HS-27A (cell line): ENCODE measurements at places on chromosomes 3 and 15.
A peak's percentile ranks its signal among the peaks of the same experiment; 100 is the strongest.

DNA sequence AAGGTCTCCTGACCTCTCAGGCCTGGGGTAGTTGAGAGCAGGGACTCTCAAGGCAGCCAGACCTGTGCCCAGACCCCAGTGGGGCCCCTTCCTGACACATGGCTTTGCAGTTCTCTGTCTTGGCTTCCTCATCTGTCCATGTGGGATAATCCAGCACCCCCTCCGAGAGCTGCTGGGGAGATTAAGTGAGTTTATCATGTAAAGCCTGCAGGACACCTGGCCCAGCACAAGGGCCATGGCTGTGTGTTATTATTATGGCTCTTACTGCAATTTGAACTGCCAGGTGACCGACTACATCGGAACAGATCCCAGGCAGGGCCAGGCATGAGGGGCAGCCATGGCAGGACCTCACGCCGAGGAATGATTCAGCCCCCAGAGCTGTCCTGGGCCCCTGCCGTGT is 12.6 kb downstream of the DUSP7 start:
- DNase-seq, result no peak

- no peak for DNase-seq
Measured at GRCh38 chr15:47339800-47340570, 377.3 kb upstream of the SEMA6D start.

GRCh38 chr3:127606981-127607595 is 8.9 kb downstream of the MCM2 start:
- DNase-seq, result no peak

DNA sequence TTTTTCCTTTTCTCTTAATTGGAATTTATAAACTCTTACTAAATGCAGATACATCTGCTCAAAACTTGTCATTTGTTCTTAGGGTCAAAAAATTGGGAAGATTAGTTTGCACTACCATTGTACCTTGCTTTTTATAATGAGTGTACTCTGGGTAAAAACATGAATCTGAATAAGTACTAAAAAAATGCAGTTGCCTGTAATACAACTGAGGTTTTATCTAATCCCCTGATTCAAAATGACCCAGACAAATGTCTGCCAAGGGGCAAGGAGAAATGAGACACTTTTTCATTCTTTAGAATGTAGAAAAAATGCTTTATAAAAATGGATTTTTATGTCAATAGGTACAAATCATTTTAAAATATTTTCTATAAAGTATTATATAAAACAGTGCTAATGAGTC is 42.4 kb downstream of the RASA2 start:
- no peak for DNase-seq

DNA sequence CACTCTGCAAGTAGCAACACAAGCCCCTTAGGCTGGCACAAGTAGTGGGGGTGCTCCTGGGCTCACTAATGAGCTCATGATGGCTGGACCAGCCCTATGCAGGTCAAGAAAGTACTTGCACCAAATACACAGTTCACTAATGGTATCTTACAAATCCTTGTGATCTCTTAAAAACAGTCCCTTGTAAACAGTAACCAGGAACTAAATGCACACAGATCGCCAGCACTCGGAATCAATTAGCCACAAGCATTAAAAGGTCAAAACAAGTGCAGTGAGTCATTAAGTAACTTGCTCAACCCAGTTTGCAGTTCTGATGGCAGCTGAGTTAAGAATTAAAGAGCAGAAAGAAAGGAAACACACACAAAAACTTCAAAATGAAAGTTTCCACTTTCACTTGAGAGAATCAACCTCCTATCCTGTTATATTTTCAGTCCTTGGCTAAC is 43.2 kb downstream of the ARHGEF3 start:
- DNase-seq, result peak; percentile 11

DNA sequence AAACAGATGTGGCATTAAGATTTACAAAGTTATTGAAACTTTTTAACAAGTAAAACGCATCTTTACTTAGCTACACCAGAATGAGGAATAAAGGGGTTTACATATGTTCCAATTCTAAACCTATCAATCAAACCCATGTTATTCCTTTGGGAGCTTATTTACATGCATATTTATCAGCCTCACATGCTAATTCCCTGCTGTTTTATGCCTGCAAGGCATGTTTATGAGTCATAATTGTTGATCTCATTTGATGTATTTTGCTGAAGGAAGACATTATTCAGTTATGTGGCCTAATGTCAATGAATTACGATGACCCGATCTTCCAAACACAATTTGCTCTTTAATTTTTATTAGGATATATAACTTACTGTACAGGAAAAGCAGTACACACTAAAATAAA is 272.9 kb downstream of the TBC1D5 start:
- no peak for DNase-seq

- no peak for DNase-seq
Measured at GRCh38 chr3:168053115-168053514, 42.6 kb downstream of the GOLIM4 start.

GRCh38 chr3:46359733-46360493 is 6.0 kb downstream of the CCR2 start:
- DNase-seq, result no peak
